ENCODE measurements at places on chromosomes 16 and 17.

GRCh38 chr16:57656342-57656955, 11.7 kb upstream of the ADGRG3 start:
- no peak for DNase-seq

DNA sequence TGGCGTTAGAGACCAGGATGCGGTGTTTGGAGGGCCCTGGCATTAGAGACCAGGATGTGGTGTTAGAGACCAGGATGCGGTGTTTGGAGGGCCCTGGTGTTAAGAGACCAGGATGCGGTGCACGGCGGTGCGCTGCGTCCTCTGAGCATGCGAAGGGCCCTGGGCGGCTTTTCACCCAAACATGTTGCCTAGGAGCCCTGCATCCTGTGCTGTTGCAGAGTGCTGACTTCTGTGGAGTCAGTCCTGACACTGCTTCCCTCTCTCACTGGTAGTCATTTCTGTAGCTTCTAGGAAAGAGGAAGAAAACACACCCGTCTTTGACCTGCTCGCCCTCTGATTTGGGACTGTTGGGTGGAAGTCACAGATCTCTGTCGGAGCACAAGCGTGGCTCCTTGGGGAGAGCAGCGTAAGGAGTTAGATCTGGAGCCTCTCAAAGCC, 141.2 kb downstream of the LAT start:
- no peak for DNase-seq

DNA sequence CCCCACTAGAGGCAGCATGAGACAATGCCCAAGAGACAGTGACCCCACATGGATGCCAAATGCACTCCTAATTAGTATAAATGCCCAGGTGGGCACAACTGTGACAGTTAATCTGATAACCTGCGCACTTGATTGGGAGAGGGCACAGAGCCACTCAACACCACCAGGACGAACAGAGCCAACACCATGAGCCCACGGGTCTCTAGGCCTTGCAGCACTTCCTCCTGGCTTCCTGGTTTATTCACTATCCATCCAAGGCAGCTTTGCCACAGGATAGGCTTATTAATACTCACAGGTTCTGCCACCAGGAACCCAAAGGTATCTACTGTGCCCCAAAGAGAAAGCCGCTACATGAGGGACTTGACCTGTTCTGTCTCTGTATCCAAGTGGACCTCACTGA, 14.9 kb downstream of the AXIN2 start:
- no peak for DNase-seq

DNA sequence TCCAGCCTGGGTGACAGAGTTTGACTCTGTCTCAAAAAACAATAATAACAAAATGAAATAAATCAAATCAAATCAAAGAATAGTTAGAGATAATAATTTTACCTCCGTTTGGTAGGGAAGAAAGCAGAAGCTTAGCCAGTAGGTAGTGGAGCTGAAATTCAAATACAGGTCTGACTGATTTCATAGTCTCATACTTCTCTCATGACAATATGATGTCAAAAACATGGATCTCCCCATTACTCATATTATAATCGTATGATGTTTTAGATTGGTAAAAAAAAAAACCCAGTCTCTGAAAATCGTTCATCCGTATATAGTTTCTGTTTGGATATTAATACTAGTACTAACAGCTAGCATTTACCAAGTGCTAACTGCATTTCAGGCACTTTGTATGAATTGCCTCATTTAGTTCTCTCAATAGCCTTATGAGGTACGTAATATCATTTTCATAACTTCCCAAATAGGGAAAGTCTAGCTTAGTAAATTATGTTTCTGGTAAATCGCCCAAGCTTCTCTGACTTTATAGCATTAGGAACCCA, 48.7 kb downstream of the CDH8 start:
- DNase-seq = no peak

DNA sequence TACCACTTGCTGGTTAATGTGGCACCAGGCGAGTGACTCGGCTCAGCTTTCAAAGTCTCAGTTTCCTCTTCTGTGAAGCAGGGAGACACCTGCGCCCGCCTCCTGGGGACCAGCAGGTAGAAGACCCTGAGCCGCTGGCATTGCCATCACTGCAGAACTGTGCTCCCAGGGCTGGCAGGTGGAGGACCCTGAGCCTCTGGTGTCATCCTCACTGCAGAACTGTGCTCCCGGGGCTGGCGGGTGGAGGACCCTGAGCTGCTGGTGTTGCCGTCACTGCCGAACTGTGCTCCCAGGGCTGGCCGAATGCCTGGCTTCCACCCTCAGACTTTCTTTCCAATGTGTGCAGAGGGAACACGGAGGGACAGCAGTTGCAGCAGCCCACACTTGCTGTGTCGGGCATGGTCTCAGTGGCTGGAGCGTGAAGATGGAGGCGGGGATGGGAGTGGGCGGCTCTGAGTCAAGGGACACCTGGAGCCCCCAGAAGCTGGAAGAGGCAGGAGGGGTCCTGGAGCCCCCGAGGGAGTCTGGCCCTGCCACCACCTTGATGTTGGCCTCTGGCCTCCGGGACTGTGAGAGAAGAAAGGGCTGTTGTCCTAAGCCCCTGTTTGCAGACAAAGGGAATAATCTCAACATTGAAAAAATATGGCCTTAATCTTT, 75.8 kb upstream of the METTL9 start:
- no peak for DNase-seq

DNA sequence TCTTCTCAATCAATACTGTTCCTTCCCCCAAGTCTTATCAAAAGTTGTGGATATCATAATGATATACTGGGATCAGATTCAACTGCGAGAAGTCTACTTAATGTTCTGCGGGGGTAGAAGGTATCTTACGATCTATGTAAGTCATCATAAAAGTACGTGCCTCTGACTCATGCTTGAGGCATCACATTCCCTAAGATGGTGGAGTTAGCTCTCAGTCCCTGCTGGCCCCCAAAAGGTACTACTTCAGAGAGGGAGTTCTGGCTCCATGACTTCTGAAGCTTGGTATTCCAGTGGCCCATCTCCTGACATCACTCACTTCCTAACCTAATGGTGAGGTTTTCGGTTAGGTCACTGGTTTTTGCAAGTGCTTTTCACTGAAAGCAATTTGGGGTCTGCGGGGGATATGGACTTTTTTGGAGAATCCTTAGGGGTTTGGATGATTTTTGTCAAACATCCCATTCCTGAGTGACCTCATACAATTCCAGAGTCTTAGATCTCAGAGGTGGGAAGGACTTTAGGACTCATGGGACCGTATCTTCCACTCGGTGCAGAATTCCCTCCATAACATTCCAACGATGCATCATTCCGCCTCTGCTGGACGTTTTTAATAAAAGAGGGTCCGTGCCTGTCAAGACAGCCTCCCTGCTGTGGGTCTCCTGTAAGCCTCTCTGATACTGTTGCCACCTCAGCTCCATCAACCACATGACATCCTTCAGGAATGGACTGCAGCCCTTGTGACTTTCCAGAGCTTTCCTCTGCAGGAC, 74.3 kb downstream of the DYNLRB2 start:
- no peak for DNase-seq

- DNase-seq = no peak
Observed at GRCh38 chr17:66635386-66636045, 199.4 kb upstream of the CACNG5 start.

- no peak for DNase-seq
Observed at GRCh38 chr17:62126292-62126691, 61.2 kb upstream of the MED13 start.

DNA sequence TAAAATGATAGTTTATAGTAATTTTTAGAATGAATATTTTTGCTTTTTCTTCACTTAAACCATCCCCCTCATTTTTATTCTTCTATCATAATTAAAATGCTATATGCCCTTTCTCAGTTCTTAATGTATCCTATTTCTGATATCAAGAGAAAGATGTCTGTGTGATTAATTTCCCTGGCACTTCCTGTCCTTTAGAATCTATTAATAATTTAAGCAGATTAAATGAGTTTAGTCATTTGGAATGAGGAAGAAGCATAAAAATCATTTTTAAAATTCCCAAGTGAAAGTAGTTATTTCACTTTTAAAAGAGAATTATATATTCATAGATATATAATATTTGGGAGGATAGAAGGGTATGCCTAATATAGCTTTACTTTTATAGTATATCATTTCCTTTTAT, 27.8 kb upstream of the CDR2 start:
- no peak for DNase-seq

GRCh38 chr17:3827124-3827773, 18.8 kb downstream of the NCBP3 start:
- no peak for DNase-seq

DNA sequence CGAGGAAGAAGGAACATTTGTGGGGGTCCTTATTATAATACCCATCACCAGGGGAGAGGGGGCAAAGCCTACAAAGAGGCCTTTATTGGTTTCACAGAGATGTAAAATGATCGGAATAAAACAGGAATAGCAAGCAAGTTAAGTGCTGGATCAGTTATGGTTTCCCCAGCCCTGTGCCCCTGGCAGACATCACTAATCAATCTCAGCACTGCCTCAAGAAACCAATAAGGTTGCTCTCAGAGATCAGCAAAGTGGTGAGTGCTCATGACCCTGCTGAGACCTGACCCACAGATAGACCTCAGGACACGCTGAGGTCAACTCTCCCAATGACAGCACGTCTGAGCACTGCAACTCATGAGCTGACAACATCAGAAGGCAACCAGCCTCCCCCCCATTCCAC, 66.3 kb downstream of the ZNF423 start:
- DNase-seq = no peak

DNA sequence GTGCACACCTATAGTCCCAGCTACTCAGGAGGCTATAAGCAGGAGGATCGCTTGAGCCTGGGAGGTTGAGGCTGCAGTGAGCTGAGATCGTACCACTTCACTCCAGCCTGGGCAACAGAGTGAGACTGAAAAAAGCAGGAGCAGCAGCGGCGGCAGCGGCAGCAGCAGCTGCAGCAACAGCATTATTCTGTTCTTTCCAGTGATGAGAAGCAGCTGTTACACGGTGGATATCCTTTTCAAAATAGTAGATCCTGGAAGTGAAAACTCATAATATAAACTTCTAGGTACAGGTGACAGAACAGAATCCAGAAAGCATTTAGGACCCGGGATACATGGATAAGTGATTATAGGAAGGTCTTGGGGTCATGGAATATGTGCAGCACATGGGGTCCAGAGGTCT, 17.8 kb upstream of the HNF1B start:
- DNase-seq = no peak

DNA sequence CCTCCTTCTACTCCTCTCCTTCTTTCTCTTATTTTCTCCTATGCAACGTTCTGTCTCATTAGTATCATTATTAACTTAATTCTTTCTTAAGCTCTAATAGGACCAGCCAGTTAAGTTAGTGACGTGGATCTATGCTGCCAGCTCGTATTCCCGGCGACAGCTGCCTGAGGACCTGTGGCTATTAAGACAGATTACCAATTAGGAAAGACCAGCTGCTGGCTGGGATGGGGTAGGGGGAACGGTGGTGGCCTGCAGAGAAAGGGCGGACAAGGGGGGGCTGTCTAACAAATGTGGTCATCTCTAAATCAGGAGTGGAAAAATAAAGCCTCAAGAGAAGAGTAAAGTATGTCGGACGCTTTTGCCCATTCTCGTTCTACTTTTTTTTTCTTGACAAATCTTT, 770 bp upstream of the MYH3 start:
- no peak for DNase-seq

DNA sequence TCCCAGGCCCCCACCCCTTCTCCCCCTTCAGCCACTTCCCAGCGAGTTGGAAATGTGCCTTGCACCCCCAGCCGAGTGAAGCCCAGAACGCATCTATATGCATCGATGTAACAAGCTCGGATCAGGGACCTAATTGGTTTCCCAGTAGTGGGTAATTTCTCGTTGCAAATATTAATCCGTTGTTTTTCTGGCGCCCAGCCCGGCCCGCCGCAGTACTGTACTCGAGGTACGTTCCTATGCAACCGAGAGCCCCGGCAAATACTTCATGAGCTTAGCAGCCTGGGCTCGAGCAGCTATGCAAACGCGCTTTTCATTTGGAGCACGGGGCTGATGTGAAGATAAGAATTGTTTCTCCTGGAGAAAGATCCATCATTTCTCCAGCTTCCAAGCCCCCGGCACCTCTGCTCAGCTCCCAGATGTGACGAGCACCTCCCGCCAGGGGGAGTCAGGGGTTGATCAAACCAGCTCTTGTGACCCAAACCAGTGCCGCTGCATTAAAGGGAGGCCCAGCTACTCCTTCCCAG, 229.8 kb downstream of the KATNIP start:
- DNase-seq = peak; percentile 77

GRCh38 chr17:32878211-32878610, 1.3 kb upstream of the MYO1D start:
- DNase-seq = peak; percentile 65

- no peak for DNase-seq
Observed at GRCh38 chr16:86573215-86573614, 5.1 kb upstream of the FOXL1 start.

DNA sequence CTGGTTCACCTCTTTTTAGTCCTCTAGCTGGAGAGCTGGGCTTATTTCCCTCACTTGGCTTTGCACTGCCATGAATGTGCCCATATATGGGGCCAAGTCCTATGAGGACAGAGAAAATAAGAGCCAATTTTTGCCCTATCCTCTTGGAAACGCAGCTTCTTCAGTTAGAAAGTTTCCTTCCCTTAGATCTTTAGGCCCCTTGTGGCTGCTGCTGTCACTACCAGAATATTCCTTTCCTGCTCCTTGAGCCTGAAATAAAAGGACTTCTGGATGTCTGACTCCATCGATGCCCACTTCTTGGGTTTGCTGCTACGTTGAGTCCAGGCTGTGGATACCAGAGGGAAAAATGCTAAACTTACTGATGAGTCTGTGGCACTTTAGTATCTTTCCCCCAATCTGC, 487.1 kb downstream of the GRIN2A start:
- DNase-seq = no peak

- DNase-seq = no peak
Observed at GRCh38 chr16:77085981-77086380, 105.0 kb upstream of the MON1B start.

DNA sequence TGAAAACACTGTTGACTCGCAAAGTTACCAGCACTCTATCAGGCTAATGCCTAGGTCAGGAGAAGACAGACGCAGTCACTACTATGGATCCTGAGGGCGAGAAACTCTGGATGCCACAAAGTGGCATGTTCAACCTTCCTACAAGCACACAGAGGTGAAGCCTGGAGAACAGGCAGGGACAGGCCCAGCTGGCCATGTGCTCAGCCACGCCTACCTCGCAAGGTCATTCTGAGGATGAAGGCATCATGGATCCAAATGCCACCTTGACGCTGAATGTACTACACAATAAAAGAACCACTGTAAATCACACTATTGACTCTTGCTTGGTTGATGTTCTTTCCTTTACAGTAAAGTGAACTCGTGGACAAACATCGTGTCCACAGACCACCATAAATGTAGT, 85.8 kb downstream of the ANKRD11 start:
- no peak for DNase-seq

- no peak for DNase-seq
Observed at GRCh38 chr17:78433013-78433727, 54.7 kb downstream of the PGS1 start.

GRCh38 chr17:74678541-74678940, 34.2 kb downstream of the CD300LF start:
- no peak for DNase-seq
